Neuronal stem cell (in vitro differentiated cells): ENCODE measurements at places on chromosomes 6 and 20.

GRCh38 chr6:85449388-85449817 lies 480 bp upstream of the NT5E start:
- H3K4me1 ChIP-seq: peaks cover 3% of the 10 kb centered on the region
- peak; percentile 24 for DNase-seq
- no peaks in the 10 kb centered on the region for H3K36me3 ChIP-seq
- peak overlapping the region; percentile 49 for H3K4me3 ChIP-seq

GRCh38 chr20:1414982-1415381 lies 22.1 kb upstream of the FKBP1A start:
- H3K4me3 ChIP-seq: no peak overlapping the region
- H3K4me1 ChIP-seq: no peaks in the 10 kb centered on the region
- no peaks in the 10 kb centered on the region for H3K36me3 ChIP-seq
- H3K27ac ChIP-seq: no peak overlapping the region
- DNase-seq: no peak
- H3K27me3 ChIP-seq: no peaks in the 10 kb centered on the region

GRCh38 chr6:111759331-111759835 lies 113.9 kb downstream of the FYN start:
- DNase-seq: no peak
- H3K27ac ChIP-seq: no peak overlapping the region
- H3K4me3 ChIP-seq: no peak overlapping the region
- H3K4me1 ChIP-seq: peaks cover 12% of the 10 kb centered on the region
- peaks cover 4% of the 10 kb centered on the region for H3K36me3 ChIP-seq

DNA sequence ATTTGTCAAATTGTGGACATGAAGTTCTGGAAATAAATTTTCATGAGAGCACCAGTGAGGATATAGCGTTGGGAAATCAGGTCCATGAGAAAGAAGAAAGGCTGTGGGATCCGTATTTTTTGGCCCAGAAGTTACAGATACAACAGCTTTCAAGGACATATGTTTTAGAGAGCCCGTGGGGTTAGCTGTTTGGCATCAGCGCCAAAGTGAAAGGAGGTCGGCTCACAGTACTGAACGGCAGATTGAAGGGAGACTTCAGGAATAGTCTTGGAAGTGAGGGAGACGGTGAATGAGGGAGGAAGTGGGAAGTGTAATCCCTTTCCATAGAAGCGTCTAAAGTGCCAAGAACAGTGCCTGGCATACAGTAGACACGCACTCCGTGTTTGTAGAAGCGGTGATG lies 31.8 kb downstream of the ZDHHC14 start:
- no peak overlapping the region for H3K27ac ChIP-seq
- no peaks in the 10 kb centered on the region for H3K27me3 ChIP-seq
- no peak overlapping the region for H3K4me3 ChIP-seq
- peaks cover under 1% of the 10 kb centered on the region for H3K4me1 ChIP-seq
- H3K36me3 ChIP-seq: no peaks in the 10 kb centered on the region

- H3K27ac ChIP-seq: no peak overlapping the region
- no peaks in the 10 kb centered on the region for H3K36me3 ChIP-seq
- H3K4me3 ChIP-seq: no peak overlapping the region
- peaks cover 10% of the 10 kb centered on the region for H3K4me1 ChIP-seq
- no peak for DNase-seq
- no peaks in the 10 kb centered on the region for H3K27me3 ChIP-seq
Observed at GRCh38 chr20:61656198-61656597, 404.1 kb downstream of the CDH4 start.

GRCh38 chr20:5168651-5169396 lies 42.0 kb downstream of the CDS2 start:
- DNase-seq: no peak
- peaks cover 53% of the 10 kb centered on the region for H3K4me1 ChIP-seq
- H3K4me3 ChIP-seq: no peak overlapping the region

DNA sequence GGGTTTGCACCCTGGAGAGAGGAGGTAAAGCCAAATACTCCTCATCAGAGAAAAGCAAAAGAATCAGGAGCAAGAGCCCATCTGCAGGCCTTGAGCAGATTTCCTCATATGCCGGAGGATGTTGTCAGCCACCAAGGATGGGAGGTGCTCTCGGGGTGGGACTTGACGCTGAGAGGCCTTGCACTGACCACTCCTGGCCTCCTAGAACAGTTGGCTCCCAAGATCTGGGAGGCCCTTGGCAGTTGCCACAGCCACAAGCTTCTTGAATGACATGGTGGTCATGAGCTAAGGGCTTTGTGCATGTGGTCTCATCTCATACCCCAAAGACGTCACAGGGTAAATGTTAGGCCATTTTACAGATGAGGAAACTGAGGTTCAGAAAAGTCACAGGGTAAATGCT lies 75.2 kb upstream of the PMEPA1 start:
- no peak overlapping the region for H3K27ac ChIP-seq
- no peak for DNase-seq
- H3K4me1 ChIP-seq: no peaks in the 10 kb centered on the region
- H3K36me3 ChIP-seq: no peaks in the 10 kb centered on the region
- H3K4me3 ChIP-seq: no peak overlapping the region

- H3K27ac ChIP-seq: no peak overlapping the region
- no peaks in the 10 kb centered on the region for H3K36me3 ChIP-seq
- no peak overlapping the region for H3K4me3 ChIP-seq
- no peaks in the 10 kb centered on the region for H3K27me3 ChIP-seq
- H3K4me1 ChIP-seq: peaks cover 3% of the 10 kb centered on the region
- DNase-seq: peak; percentile 72
Observed at GRCh38 chr20:50980851-50981713, 22.5 kb downstream of the MOCS3 start.

DNA sequence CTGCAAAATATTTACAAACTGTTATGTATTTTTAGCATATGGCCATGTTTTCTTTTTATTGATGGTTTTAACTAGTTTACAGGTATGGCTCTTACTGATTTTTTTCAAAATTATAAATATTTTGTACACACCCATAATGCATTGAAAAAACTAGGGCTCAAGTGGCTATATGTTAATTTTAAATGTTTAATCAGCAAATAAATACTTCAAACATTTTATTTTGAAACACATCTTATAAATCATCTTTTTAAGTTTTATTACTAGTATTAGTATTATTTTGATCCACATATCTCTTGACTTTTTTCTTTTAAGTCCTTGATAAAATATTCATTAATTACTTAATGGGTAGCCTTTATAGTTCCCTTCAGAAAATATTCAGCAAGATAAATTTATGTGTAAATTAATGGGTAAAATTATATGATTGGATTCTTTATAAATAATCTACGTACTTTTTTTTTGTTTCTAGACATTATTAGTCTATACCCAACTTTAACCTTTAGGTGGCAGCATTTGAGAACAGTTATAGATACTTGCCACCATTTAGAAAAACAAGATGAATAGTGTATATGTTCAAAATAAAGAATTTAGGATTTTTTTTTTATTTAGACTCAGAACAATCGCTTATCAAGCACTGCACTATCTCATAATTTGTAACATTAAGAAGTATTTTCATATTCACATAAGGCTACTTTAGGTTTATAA lies 241.9 kb downstream of the ADGRB3 start:
- no peaks in the 10 kb centered on the region for H3K27me3 ChIP-seq
- no peak for DNase-seq
- no peak overlapping the region for H3K27ac ChIP-seq

DNA sequence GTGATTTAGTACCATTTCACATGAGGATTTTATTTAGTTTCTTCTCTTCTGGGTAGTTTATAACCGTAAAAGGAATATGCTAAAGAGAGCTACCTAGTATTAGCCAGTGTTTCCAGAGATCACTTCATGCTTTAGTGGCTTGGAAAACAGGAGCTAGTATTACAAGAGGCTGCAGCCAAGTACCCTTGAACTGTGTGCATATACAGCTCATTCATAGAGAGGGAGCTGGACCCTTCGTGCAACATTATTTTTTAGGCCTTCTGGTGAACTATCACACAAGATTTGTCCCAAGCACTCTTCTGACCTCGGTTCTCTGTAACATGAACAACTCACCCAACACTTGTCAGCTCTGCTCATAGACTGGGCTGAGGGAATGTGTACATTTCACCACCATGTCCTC lies 74.9 kb upstream of the RIN2 start:
- no peak overlapping the region for H3K27ac ChIP-seq
- no peaks in the 10 kb centered on the region for H3K4me1 ChIP-seq
- no peaks in the 10 kb centered on the region for H3K36me3 ChIP-seq
- no peak for DNase-seq

DNA sequence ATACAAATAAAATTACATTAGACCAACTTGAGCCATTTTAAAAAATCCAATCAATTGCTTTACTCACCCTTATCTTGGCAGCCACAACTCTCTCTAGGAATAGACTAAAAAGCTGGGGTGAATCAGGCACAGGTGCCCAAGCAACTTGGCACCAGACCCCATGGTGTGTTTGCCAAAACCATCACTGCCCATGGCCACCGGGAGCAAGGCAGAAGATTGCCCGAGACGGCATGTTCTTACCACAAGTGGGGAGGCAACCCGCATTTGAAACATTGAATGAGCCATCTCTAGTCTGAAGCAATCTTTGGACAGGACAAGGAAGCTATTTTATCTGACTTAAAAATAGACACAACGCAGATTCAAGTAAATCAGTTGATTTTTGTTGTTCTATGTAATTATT lies 69.0 kb downstream of the SMLR1 start:
- DNase-seq: no peak
- peaks cover 15% of the 10 kb centered on the region for H3K36me3 ChIP-seq
- no peak overlapping the region for H3K4me3 ChIP-seq
- no peaks in the 10 kb centered on the region for H3K4me1 ChIP-seq
- H3K27me3 ChIP-seq: no peaks in the 10 kb centered on the region

DNA sequence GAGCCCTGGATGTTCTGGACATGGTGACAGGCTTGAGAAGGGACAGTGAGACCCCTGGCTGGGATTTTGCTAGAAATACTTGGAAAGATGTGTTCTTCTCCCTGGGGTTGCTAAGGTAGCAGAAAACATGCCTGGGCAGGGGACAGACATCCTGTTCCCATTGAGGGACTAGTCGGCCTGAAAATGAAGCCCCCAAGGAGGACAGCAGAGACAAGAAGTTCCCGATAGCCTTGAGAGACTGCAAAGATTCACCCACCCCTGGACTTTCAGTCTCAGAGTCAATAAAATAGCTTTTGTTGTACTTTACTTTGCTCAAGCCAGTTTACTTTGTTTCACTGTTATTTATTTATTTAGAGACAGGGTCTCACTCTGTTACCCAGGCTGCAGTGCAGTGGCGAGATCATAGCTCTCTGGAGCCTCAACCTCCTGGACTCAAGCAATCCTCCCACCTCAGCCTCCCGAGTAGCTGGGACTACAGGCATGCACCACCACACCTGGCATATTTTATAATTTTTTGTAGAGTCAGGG lies 28.4 kb downstream of the ATP9A start:
- H3K4me1 ChIP-seq: peaks cover 4% of the 10 kb centered on the region
- no peaks in the 10 kb centered on the region for H3K36me3 ChIP-seq
- H3K4me3 ChIP-seq: no peak overlapping the region
- H3K27ac ChIP-seq: no peak overlapping the region
- no peak for DNase-seq
- H3K27me3 ChIP-seq: no peaks in the 10 kb centered on the region

GRCh38 chr6:113496166-113496565 lies 361.0 kb upstream of the MARCKS start:
- DNase-seq: no peak
- no peaks in the 10 kb centered on the region for H3K36me3 ChIP-seq
- peak overlapping the region; percentile 4 for H3K4me3 ChIP-seq
- H3K4me1 ChIP-seq: peaks cover 4% of the 10 kb centered on the region

- no peak overlapping the region for H3K27ac ChIP-seq
- H3K27me3 ChIP-seq: no peaks in the 10 kb centered on the region
- DNase-seq: no peak
Observed at GRCh38 chr20:1370548-1371110, 22.2 kb downstream of the FKBP1A start.

- no peaks in the 10 kb centered on the region for H3K4me1 ChIP-seq
- H3K36me3 ChIP-seq: peaks cover 62% of the 10 kb centered on the region
- no peak overlapping the region for H3K4me3 ChIP-seq
- DNase-seq: no peak
- no peaks in the 10 kb centered on the region for H3K27me3 ChIP-seq
- no peak overlapping the region for H3K27ac ChIP-seq
Observed at GRCh38 chr20:58431134-58431533, 42.1 kb downstream of the VAPB start.

- H3K36me3 ChIP-seq: peaks cover 28% of the 10 kb centered on the region
- no peak overlapping the region for H3K4me3 ChIP-seq
- no peak for DNase-seq
- H3K27me3 ChIP-seq: no peaks in the 10 kb centered on the region
- no peak overlapping the region for H3K27ac ChIP-seq
- H3K4me1 ChIP-seq: no peaks in the 10 kb centered on the region
Observed at GRCh38 chr6:75604294-75604693, 2.6 kb downstream of the SENP6 start.

- H3K27ac ChIP-seq: no peak overlapping the region
- no peaks in the 10 kb centered on the region for H3K27me3 ChIP-seq
- peak; percentile 67 for DNase-seq
- peak overlapping the region; percentile 40 for H3K4me3 ChIP-seq
- no peaks in the 10 kb centered on the region for H3K4me1 ChIP-seq
- H3K36me3 ChIP-seq: no peaks in the 10 kb centered on the region
Observed at GRCh38 chr6:46490425-46491200, 636 bp downstream of the RCAN2 start.

DNA sequence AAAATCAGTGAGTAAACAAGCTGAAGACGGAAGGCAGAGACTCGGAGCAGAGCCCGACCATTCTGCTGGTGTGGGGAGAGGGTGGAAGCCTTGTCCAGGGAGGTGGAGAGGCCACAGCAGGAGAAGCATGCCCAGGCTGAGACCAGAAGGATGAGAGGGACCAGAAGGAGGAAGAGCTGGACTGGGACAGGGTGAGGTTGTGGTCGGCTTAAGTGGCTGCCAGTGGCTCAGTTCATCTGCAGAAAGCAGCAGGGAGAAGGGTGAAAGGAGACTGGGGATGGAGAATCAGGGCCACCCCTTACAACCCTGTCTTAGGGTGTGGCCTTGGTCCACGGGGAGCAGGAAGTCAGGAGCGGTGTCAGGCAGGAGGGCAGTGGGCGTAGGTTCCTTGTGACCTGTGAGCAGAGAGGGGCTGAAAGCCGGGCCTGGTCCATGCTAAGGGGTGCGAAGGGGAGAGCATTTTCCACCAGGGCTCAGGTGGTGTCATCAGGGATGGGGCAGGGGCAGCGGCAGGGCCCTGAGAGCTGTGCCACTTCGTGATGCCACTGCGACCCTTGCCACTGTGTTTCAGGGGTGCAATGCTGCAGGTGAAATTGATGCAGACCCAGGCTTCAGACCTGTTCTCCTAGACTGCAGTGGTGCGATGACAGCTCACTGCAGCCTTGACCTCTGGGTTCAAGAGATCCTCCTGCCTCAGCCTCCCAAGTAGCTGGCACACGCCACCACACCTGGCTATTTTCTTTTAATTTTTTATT lies 81.1 kb downstream of the TTLL2 start:
- H3K27me3 ChIP-seq: no peaks in the 10 kb centered on the region
- H3K4me1 ChIP-seq: peaks cover 23% of the 10 kb centered on the region
- no peak overlapping the region for H3K27ac ChIP-seq
- H3K36me3 ChIP-seq: no peaks in the 10 kb centered on the region
